HTR-8/SVneo (cell line): ENCODE measurements at places on chromosomes 7 and 10.

DNA sequence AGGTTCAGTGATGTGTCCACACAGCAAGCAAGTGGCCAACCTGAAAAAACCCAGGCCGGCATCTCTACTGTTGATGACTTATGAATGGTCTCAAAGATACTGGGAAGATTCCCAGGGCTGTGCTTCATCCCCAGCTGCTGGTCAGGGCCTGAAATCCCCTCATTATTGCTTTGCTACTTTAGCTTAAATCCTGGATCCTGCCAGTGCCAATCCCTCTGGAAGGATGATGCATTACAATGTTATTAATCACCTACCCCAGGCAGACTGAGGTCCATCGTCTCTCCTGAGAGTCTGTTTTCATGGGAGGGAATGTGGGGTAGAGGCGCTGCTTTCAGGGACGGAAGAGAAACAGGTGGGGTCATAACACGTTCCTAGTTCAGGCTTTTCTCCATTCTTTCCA is 371.6 kb downstream of the RPS24 start:
- DNase-seq = no peak

GRCh38 chr10:81817596-81818170 is 57.3 kb upstream of the NRG3 start:
- no peak for DNase-seq

DNA sequence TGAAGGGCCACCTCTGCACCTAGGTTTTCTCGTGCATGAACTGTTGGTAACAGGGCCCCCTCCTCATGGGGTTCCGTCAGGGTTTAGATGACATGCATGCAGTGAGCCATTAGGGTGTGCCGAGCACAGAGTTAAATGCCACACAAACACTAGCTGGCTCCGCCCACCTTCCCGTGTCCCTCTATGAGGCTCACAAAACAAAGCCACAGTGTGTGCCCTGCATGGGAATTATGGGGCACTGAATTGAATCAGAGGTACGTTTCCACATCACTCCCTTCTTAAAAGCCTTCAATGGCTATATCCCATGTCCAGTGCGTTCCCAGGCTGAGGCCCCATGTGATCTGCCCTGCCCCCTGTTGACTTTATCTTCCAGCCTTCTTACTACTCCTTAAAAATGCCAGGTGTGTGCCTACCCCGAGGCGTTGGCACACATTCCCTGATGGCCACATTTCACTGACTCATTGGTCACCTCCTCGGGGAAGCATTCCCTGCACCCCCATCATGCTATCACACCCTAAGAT is 35.7 kb downstream of the GSDME start:
- no peak for DNase-seq

DNA sequence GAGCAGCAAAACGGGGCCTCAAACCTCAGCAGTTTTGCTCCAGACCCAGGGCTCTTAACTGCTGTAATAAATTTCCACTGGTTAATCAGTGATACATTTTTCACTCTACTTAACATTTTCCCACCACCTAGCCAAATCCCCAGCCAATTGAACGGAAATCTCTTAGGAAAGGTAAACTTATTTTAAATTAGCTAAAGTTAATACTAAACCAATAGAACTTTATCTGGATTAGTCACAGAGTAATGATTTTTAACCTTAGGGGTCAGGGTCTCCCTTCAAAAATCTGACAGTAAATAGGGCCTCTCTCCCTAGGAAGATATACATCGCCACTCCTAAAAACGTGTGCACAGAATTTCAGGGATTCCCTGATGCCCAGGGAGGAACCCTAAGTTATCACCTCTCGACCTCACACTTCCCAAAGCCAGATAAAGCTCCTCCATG is 87.4 kb upstream of the KMT2E start:
- no peak for DNase-seq

DNA sequence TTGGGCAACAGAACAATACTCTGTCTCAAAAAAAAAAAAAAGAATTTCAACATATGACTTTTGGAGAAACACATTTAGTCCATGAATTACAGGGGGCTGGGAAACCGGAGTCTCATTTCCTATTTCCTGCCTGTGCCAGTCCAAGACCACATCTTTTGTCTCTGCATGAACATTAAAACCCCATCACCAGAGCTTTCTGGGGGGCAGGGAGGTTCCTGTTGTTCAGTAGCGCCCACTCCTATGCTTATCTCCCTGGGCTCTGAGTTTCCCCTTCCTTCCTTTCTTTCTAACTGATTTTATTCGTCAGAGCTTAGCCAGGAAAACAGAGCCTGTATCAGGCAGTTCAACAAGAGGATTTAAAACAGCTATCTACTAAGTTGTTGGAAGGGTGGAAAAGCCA is 119.3 kb downstream of the CALN1 start:
- no peak for DNase-seq

DNA sequence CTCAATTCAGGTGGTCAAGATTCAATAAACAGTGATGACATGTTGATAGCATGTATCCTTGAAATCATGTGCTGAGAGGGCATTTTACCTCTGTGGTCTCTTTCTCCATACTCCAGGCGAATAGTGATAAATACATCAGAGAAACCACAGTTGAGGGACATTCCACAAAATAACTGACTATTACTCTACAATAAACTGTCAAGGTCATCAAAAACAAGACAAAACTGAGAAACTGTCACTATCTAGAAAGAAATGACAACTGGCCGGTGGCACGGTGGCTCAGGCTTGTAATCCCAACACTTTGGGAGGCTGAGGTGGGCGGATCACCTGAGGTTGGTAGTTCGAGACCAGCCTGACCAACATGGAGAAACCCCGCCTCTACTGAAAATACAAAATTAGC is 16.2 kb downstream of the SFR1 start:
- no peak for DNase-seq

GRCh38 chr7:108016841-108017775 is 14.1 kb upstream of the LAMB1 start:
- DNase-seq = no peak

DNA sequence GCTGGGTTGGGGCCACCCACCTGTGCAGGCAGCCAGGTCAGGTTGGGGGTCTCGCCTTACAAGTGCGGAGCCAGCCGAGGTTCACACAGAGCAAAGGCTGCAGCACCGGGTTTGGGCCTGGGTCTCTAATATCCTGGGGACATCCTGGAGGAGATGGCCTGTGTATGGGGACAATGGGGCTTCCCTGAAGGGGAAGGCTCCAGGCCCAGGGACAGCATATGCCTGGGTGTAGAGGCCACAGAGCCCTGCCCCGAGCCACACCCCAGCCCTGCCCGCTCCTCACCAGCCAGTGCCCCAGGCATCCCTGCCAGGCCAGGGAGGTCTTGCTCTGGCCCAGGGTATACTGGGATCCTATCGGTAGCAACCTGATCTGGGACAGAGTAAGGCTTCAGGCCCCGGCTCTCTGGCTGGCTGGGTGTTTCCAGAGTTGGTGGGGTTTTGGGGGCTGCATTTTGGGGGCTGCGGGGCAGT is 9.1 kb downstream of the TTYH3 start:
- no peak for DNase-seq

- DNase-seq = no peak
Measured at GRCh38 chr7:155594961-155595366, 48.6 kb upstream of the CNPY1 start.
